Activated T-helper 2 cell treated with anti-CD3 and anti-CD28 coated beads, Interferon-gamma antibody, Interleukin-2, Interleukin-4, amounts not matched to agents 10 μg/mL and 5 μg/mL and 100 μg/mL, durations not matched to agents 14 hours and 24 hours and 36 hours (primary cell): ENCODE measurements at places on chromosomes 3 and 15. TPM values are rescaled to one million over a fixed set of nuclear protein-coding genes. Genes with fewer than 3 reads are reported as not detected.

Gene TMC3
- not detected in 2 replicates for total RNA-seq

Gene KBTBD13
- total RNA-seq = not detected in 2 replicates

Gene GP9
- not detected in 2 replicates for total RNA-seq

Gene CHST2
- total RNA-seq = 7.4 and 7.7 TPM in 2 replicates

Gene RBP2
- not detected in 2 replicates for total RNA-seq

Gene TMEM45A
- 0.96 and 1.1 TPM in 2 replicates for total RNA-seq

Gene IP6K2
- 65.4 and 68.2 TPM in 2 replicates for total RNA-seq

Gene EBLN2
- total RNA-seq = 8.6 and 8.8 TPM in 2 replicates

Gene CCR8
- total RNA-seq = 11.3 and 12.2 TPM in 2 replicates

Gene TMEM158
- 1.7 and 1.9 TPM in 2 replicates for total RNA-seq

Gene EPHA6
- total RNA-seq = not detected in 2 replicates

Gene C2CD4A
- not detected in 2 replicates for total RNA-seq

Gene TP63
- 5.1 and 5.6 TPM in 2 replicates for total RNA-seq

Gene CCDC174
- 15.0 and 18.8 TPM in 2 replicates for total RNA-seq

Gene SGO1
- total RNA-seq = 19.2 and 20.8 TPM in 2 replicates

Gene ISLR
- total RNA-seq = not detected in 2 replicates

Gene SNAPC5
- total RNA-seq = 23.2 and 23.9 TPM in 2 replicates

Gene TNNC1
- total RNA-seq = 0.34 and 0.46 TPM in 2 replicates

Gene FBXO40
- total RNA-seq = not detected in 2 replicates

Gene MORC1
- total RNA-seq = not detected in 2 replicates

Gene FBXW12
- 0.14 TPM in 1 of 2 replicates, not detected in the other for total RNA-seq

Gene CD276
- total RNA-seq = 16.7 and 17.0 TPM in 2 replicates

Gene PCOLCE2
- total RNA-seq = not detected in 2 replicates

Gene AMT
- 3.9 and 5.0 TPM in 2 replicates for total RNA-seq

Gene AHSG
- not detected in 2 replicates for total RNA-seq

Gene XIRP1
- total RNA-seq = 4.3 and 4.7 TPM in 2 replicates

Gene PLSCR5
- not detected in 2 replicates for total RNA-seq

Gene ALDH1L1
- not detected in 2 replicates for total RNA-seq

Gene HGD
- total RNA-seq = 0.14 and 0.76 TPM in 2 replicates

Gene ANKRD34C
- not detected in 2 replicates for total RNA-seq

Gene FGF7
- total RNA-seq = not detected in 2 replicates

Gene BLM
- 58.9 and 65.3 TPM in 2 replicates for total RNA-seq

Gene AQP9
- 0.89 and 0.94 TPM in 2 replicates for total RNA-seq

Gene STRIT1
- not detected in 2 replicates for total RNA-seq

Gene GOLGA6B
- total RNA-seq = not detected in 2 replicates

Gene ZNF710
- 31.4 and 34.2 TPM in 2 replicates for total RNA-seq

Gene KNG1
- not detected in 2 replicates for total RNA-seq

Gene FOXB1
- 11.8 and 12.7 TPM in 2 replicates for total RNA-seq

Gene OR5K4
- not detected in 2 replicates for total RNA-seq

Gene CFAP161
- total RNA-seq = not detected in 2 replicates

Gene C3orf85
- total RNA-seq = not detected in 2 replicates

Gene FEZF2
- total RNA-seq = not detected in 2 replicates

Gene ECE2
- not detected in 2 replicates for total RNA-seq

Gene CCRL2
- 1.2 and 1.6 TPM in 2 replicates for total RNA-seq

Gene TGM4
- total RNA-seq = not detected in 2 replicates

Gene SERINC4
- total RNA-seq = 0.28 and 0.57 TPM in 2 replicates
